Brain microvascular endothelial cell (primary cell): ENCODE measurements at places on chromosomes 6 and 20.

DNA sequence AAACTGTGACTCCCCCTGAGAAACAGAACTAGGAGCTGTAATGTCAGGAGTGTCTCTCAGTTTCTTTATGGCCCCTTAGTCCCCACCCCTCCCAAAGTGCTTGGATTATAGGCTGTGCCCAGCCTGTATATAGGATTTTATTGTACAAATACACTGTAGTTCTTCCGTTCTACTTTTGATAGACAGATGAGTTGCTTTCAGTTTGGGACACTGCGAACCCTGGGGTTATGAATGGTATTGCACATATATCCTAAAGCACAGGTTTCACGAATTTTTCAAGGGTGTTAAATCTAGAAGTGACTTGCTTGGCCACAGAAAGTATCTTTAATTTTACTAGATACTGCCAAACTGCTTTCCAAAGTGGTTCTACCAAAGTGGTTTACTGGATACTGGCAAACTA is 152.9 kb upstream of the ATXN1 start:
- DNase-seq, result no peak

DNA sequence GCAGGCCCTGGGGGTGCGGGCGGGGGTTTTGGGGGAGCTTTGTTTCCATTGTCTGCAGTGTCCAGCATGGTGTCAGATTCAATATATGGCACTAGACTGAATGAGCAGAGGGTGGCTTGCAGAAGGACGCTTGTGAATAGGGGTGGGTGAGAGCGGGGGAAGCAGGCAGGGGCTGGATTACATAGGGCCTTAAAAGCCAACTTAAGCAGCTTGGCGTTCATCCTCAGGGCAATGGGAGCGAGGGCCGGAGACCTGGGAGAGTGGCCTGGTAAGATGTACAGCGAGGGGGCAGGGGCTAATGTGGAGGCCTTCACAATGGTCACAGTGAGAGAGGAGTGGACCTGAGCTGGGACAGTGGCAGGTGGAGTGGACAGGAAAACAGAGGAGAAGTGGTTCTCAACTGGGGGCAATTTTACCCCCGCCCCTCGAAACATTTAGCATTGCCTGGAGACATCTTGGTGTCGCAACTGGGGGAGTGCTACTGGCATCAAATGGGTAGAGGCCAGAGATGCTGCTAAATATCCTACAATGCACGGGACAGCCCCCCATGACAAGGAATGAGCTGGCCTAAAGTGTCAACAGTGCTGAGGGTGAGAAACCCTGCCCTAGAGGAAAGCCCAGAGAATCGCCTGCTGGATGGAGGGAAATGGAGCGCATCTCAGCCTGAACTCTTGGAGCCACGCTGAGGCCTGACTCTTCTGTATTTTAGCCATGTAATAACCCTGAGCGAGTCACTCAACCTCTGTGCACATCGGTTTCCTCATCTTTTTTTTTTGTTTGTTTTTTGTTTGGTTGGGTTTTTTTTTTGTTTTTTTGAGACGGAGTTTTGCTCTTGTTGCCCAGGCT is 15.1 kb upstream of the BAK1 start:
- DNase-seq, result no peak

GRCh38 chr6:161169696-161170095 is 104.2 kb downstream of the AGPAT4 start:
- DNase-seq, result peak; percentile 81

GRCh38 chr6:142326540-142326939 is 24.7 kb downstream of the ADGRG6 start:
- no peak for DNase-seq

DNA sequence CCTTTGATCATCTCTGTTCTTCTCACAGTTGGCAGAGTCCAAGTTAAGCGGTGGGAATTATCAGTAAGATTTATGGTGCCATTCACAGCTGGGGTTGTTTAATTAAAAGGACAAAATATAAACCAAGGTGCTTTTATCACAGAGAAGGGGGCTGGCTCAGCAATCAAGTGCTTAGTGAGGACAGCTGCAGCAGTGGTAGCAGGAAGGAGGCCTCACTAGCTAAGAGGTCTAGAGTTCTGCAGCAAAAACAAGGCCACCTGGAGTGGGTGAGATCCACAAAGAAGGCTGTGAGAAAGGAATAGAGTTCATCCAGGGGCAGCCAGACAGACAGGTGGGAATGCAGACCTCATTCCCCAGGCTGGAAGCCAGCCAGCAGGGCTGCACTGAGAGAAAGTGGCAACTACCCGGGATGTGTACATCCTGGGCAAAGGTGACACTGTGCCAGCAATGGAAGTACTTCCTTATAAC is 37.1 kb downstream of the PIGU start:
- no peak for DNase-seq

- no peak for DNase-seq
Measured at GRCh38 chr20:59030911-59031563, 1.1 kb downstream of the ATP5F1E start.

DNA sequence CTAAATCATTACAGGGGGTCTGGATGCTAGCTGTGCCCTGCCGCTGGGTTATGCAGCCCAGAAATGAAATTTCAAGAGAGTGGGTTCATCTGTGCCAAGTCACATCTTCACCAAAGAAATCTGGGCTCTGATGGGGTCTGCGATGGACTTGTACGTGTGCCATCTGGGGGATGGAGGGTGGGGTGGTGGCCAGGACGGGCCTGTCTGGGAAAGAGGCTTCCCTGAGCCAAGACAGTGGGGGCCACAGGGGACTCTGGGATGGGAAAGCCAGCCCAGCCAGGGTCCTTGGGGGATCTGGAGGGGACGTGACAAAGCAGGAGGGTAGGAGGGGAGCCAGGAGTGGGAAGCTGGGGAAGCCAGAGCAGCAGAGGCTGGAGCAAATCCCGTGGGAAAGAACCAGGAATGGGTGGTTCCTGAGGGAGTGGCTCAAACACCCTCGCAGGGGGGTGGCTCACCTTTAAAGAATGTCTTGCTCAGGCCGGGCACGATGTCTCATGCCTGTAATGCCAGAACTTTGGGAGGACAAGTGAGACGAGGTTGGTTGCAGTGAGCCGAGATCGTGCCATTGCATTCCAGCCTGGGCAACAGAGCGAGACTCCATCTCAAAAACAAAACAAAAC is 36.3 kb upstream of the SULF2 start:
- DNase-seq, result no peak

DNA sequence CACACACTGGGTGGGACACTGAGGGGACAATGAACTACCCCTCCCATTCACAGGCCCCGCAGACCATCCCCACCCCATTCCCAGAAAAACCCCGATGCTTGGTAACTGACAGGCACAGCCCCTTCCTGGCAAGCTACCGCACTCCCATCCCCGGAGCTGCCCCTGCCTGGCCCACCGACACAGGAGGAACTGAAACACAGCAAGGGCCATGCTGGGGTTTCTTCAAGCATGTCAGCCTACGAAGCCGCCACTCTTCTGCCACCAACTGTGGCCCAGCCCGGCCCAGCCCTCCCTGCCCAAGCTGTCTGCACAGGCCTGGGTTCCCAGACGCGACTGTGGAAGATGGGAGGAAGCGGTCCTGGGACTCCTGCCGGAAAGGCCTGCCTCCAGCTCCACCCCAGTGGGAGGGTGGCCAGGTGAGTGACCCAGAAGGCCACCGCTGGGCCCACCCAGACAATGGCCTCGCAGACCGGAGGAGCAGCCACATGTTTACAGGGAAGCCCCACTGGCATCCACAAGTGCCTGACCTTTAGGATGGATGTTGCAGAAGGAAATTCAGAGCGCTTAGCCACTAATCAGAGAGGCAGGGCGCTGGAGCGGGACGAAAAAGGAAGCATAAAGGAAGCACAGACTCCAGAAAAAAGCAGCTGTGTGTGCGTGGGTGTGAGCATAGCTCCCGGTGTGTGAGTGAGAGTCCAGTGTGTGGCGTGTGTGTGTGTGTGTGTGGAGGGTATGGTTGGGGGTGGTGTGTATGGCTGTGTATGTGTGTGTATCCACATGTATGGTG is 91.6 kb downstream of the PRND start:
- DNase-seq, result no peak

DNA sequence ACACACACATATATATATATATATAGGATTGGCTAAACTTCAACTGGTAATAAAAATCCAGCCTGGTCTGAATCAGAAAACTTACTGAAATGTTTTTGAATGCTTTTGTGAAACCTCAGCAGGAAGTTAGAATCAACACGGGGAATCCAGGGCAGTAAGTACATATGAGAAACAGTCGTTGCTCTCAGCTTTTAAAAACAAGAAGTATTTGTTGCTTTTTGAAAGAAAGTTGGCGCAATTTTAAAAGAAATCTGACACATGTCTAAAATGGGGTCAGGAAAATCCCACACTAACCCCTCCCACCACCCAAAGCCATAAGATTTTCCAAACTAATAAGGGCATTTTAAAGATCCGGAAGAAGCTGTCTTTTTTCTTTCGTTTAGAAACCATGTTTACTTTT is 11.5 kb upstream of the CCDC170 start:
- DNase-seq, result no peak

DNA sequence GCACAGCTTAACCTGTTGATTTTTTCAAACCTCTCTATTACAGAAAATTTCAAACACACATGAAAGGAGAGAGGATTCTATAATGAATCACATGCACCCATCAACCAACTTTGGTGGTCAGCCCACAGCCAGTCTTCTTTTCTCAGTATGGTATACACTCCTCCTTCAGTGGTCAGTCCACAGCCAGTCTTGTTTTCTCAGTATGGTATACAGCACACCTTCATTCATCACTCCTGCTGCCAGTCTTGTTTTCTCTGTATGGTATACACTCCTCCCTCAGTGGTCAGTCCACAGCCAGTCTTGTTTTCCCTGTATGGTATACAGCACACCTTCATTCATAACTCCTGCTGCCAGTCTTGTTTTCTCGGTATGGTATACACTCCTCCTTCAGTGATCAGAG is 67.8 kb downstream of the SYNDIG1 start:
- no peak for DNase-seq

GRCh38 chr6:26295691-26296555 is 69.1 kb upstream of the BTN3A2 start:
- peak; percentile 93 for DNase-seq

DNA sequence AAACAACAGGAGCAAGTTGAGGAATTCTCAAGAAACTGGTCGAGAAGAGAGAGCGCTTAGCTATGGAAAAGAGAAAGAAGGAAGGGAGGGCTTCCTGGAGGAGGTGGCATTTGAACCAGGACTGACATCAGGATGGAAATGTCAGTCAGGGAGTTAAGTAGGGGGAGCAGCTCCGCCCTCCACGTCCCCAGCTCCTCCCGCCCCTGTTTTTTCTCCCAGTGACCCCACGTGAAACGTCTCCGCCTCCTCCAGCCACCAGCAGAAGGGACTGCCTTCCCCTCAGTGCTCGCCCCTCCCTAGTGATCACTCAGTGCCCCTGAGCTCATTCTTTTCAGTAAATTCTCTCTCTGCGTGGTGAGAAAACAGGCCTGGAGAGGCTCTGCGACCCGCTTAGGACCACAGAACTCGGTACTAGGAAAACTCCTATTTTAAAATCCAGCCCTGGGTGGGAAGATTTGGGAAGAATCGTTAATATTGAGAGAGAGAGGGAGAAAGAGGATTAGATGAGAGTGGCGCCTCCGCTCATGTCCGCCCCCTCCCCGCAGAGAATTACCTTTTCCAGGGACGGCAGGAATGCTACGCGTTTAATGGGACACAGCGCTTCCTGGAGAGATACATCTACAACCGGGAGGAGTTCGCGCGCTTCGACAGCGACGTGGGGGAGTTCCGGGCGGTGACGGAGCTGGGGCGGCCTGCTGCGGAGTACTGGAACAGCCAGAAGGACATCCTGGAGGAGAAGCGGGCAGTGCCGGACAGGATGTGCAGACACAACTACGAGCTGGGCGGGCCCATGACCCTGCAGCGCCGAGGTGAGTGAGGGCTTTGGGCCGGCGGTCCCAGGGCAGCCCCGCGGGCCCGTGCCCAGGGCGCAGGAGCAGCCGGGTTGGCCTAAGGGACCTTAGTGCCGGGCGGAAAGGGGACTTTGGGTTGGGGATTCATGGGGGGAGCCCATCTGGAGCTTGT is 4.6 kb downstream of the HLA-DPB1 start:
- DNase-seq, result peak; percentile 77

DNA sequence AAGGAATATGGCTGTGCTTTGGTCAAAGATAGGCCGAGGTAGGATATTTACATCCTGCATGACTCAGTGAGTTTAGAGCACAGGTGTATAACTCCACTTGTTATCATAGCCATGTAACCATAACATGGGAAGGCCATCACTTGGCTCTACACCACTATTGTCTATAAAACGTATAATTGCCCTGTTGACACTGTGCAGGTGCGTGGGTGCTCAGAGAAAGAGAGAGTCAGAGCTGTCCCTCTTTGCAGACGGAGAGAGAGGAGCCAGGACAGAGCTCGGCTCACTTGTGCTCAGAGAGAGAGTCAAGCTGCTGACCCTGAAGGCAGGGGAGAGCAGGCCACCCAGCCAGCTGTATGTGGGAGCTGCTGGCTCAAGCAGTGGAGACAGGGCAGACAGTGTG is 46.0 kb downstream of the OR2B6 start:
- DNase-seq, result no peak

- DNase-seq, result no peak
Measured at GRCh38 chr20:25421102-25421501, 13.6 kb downstream of the GINS1 start.

GRCh38 chr6:109363753-109364152 is 18.5 kb downstream of the CD164 start:
- DNase-seq, result no peak

GRCh38 chr20:49104365-49104648 is 58.2 kb downstream of the CSE1L start:
- no peak for DNase-seq

GRCh38 chr6:88013554-88013953 is 34.1 kb upstream of the SPACA1 start:
- DNase-seq, result no peak

DNA sequence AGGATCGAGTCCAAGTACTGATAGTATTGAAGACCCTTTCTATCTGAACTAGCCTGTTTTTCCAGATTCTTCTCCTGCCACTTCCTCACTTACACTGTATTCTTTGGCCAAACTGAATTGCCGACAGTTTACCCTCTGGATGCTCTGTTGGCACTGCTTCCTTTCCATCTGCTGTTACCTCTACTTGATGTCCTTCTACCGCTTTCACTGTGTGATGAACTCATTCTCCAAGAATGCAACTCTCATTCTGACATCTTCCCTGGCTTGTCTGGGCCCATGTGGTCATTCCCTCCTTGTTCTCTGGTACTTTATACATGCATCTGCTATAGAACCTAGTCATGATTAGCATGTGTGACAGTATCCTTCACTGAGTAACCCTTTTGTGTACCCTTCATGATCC is 16.3 kb downstream of the RPRD1B start:
- peak; percentile 76 for DNase-seq

GRCh38 chr20:7617797-7618196 is 322.5 kb downstream of the HAO1 start:
- DNase-seq, result no peak

DNA sequence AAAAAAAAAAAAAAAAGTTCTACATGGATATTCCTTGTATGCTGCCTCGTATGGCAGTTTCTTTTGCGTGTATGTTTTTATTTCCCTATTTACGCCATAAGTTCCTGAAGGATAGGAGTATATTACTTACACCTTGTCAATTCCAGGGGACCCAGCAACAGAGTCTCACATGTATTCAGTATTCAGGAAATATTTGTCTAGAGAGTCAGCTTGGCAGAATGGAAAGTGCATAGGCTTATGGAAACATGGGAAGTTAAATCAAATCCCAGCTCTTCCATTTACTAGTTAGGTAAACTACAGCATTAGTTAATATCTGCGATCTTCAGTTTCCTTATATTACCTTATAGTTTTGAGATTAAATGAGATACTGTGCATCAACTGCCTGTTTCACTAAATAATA is 51.1 kb upstream of the SLC22A16 start:
- no peak for DNase-seq
